SK-N-SH (cell line): ENCODE measurements at places on chromosomes 16 and 17.
A peak's percentile ranks its signal among the peaks of the same experiment; 100 is the strongest.

DNA sequence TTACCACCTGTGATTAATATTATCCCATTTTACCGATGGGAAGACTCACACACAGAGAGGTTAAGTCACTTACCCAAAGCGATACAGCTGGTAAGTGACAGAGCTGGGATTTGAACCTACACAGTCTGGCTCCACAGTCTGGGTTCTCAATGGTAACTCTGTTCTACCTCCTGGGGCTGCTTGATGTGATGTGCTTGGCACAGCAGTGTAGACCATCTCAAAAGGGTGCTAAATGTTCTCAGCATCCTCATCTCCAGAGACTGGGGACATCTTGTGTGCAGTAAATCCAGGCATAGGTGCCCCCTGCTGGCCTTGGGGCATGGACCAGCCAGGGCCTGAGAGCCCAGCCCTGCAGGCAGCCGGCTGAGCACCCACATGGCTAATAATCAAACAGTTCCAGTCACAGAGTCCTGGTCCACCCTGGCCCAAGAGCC is 15.4 kb upstream of the KATNB1 start:
- peak; percentile 65 for DNase-seq

GRCh38 chr17:28008513-28008912 is 34.0 kb upstream of the NLK start:
- DNase-seq = no peak

DNA sequence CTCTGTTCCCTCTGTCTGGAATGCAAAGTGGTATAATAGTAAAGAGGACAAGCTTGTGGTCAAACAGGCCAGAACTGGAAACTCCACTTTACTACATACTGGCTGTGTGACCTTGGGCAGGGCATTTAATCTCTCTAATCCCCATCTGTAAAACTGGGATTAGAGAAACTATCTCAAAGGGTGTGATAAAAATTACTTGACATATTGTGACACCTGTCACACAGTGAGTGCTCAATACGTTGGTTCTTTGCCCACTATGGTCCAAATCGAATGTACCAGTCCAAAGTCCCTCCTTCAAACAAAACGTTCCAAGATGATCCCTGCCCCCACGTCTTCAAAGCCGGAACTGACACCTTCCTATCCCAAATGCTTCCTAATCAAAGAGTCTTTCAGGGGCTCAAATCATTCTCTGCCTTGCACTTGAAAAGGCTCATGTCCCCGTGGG is 734 bp downstream of the PGAP3 start:
- no peak for DNase-seq

- DNase-seq = no peak
Observed at GRCh38 chr16:25625620-25626019, 66.1 kb upstream of the HS3ST4 start.

GRCh38 chr17:56297184-56297583 is 143.9 kb downstream of the ANKFN1 start:
- no peak for DNase-seq

- DNase-seq = no peak
Observed at GRCh38 chr17:78172249-78173051, 4.1 kb downstream of the SYNGR2 start.
